ENCODE measurements at places on chromosomes 7 and 10. TPM values are rescaled to one million over a fixed set of nuclear protein-coding genes. Genes with fewer than 3 reads are reported as not detected.

DNA sequence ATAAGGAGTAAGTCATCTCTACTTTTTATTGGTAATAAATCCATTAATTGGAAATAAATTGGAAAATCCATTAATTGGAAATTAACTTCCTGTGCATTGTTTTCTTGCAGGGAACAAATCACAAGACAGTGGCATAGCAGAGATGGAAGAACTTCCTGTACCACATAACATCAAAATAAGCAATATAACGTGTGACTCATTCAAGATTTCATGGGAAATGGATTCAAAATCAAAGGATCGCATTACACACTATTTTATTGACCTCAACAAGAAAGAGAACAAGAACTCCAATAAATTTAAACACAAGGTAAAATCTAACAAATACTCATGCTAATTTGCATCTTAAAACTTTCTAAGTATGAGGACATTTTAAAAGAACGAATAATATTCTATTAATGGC lies 57.8 kb downstream of the PHYHIPL start:
- no peak for DNase-seq
- no peak overlapping the region for H3K27ac ChIP-seq
- H3K36me3 ChIP-seq: no peaks in the 10 kb centered on the region
- no peaks in the 10 kb centered on the region for H3K4me1 ChIP-seq
- no peaks in the 10 kb centered on the region for H3K27me3 ChIP-seq

- H3K4me1 ChIP-seq: peaks cover 7% of the 10 kb centered on the region
- H3K27me3 ChIP-seq: no peaks in the 10 kb centered on the region
- peak; percentile 66 for DNase-seq
- no peak overlapping the region for H3K4me3 ChIP-seq
Observed at GRCh38 chr10:29881336-29881771, 178.0 kb downstream of the JCAD start.

DNA sequence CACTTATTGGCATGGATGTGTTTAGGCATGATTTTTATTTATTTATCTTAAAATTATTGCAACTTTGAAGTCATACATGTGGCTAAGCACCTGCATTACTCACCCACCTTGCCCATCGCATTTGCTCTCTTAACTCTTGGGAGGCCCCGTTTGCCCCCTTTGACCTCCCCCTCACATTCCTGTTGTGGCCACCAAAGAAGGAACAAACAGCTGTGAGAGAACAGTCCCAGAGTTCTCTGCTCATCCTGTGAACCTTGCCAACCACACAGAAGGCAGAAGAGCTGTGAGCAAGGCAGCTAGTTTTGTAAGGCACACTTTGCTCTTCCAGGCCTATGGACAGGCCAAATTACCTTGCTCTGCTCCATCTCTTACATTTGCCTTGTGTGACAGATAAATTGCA lies 23.6 kb upstream of the FGL2 start:
- DNase-seq: no peak
- H3K36me3 ChIP-seq: no peaks in the 10 kb centered on the region
- no peaks in the 10 kb centered on the region for H3K27me3 ChIP-seq
- no peak overlapping the region for H3K4me3 ChIP-seq
- no peak overlapping the region for H3K27ac ChIP-seq
- H3K4me1 ChIP-seq: no peaks in the 10 kb centered on the region

- H3K4me3 ChIP-seq: no peak overlapping the region
- H3K36me3 ChIP-seq: no peaks in the 10 kb centered on the region
- no peaks in the 10 kb centered on the region for H3K4me1 ChIP-seq
- H3K27me3 ChIP-seq: no peaks in the 10 kb centered on the region
- H3K27ac ChIP-seq: no peak overlapping the region
- peak; percentile 16 for DNase-seq
Observed at GRCh38 chr7:49483142-49483541, 290.3 kb upstream of the VWC2 start.

DNA sequence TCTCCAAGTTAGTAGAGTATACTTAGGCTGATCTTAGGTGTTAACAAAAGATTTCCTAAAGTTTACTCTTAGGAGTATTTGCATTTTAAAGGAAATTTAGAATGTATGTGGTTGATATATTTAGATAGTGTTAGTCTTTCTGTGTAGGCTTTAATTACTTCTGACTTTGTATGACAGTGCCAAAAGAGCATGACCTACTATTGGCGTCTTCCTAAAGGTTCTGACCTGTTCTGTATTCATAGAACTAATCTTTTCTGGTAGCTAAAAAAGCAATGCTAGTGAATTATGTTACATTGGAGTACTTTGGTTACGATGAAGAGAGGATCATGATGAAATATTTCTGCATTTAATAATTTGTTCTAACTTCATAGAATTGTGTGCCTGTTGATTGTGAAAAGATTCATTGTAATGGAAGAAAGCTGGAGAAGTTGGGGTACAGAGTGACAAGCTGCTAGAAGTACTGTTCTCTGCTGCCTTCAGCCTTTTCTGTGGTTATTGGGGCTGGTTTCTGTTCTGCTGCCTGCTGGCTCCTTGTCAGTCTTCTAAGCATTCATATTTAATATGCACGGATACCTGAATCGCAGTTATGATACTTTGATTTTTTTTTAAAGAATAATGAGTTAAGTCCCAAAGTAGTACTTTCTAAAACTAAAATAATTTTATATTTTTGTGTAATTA lies 13.2 kb downstream of the WAC start:
- peaks cover 27% of the 10 kb centered on the region for H3K4me1 ChIP-seq
- peaks cover 51% of the 10 kb centered on the region for H3K36me3 ChIP-seq
- peak overlapping the region; percentile 34 for H3K27ac ChIP-seq
- H3K4me3 ChIP-seq: no peak overlapping the region
- no peak for DNase-seq

DNA sequence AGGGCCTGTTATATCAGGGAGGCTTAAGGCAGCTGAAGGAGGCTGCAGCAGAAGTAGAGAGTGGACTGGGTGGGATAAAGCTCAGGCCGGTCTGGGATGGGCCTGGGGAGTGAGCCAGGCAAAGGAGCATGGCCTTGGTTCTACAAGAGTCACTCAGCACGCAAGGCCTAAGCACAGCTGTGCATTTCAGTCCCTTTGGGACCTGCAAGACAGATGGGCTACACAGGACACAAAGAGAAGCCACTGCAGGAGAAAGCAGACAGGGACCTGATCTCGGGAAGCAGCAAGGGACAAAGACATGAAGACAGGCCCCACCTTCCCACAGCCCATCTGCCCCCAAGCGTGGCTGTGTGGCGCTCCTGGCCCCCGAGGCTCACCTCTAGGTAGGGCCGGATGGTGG lies 29.4 kb downstream of the RRP12 start:
- H3K36me3 ChIP-seq: peaks cover 18% of the 10 kb centered on the region
- no peaks in the 10 kb centered on the region for H3K27me3 ChIP-seq
- DNase-seq: no peak
- H3K27ac ChIP-seq: no peak overlapping the region
- H3K4me3 ChIP-seq: no peak overlapping the region

- peaks cover 33% of the 10 kb centered on the region for H3K4me1 ChIP-seq
- H3K4me3 ChIP-seq: no peak overlapping the region
- H3K27ac ChIP-seq: peak overlapping the region; percentile 77
- H3K27me3 ChIP-seq: no peaks in the 10 kb centered on the region
Observed at GRCh38 chr10:29648114-29648982, 13.6 kb upstream of the SVIL start.

- DNase-seq: no peak
- H3K27me3 ChIP-seq: no peaks in the 10 kb centered on the region
Observed at GRCh38 chr10:35925493-35925892, 283.4 kb upstream of the FZD8 start.

- no peaks in the 10 kb centered on the region for H3K27me3 ChIP-seq
- DNase-seq: no peak
- H3K4me1 ChIP-seq: peaks cover 39% of the 10 kb centered on the region
- no peak overlapping the region for H3K27ac ChIP-seq
- H3K4me3 ChIP-seq: no peak overlapping the region
Observed at GRCh38 chr10:78218798-78219490, 185.3 kb downstream of the RPS24 start.

DNA sequence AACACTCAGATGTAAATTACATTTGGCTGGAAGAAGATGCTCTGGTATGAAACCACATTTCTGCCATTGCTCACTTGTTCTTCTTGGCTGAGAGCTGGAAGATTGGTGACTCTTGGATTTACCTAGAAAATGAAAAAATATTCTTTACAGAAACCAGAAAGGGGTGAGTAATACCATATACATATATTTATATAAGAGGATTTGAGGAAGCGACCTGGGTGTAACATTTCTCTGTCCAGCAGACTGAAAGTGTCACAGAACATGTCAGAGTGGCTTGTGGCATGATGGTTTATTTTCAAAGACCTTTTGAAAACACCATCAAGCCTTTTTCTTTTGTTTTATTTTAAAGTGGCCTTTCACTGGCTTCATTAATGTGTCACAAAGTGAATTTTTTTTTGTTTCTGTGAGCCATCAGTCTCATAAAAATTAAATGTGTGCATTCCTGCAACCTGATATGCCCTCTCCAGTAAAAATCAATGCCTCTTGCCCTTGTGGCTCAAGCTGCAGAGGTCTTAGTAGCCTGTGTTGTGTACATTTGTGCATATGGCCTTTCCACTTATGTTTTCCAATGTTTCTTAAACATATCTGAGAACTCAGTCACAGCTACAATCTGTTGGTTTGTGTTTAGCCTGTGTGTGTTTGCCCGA lies 23.5 kb downstream of the CREB5 start:
- no peak for DNase-seq
- H3K27ac ChIP-seq: no peak overlapping the region
- no peaks in the 10 kb centered on the region for H3K36me3 ChIP-seq
- H3K27me3 ChIP-seq: no peaks in the 10 kb centered on the region

- no peaks in the 10 kb centered on the region for H3K4me1 ChIP-seq
- no peaks in the 10 kb centered on the region for H3K27me3 ChIP-seq
- H3K4me3 ChIP-seq: no peak overlapping the region
Observed at GRCh38 chr7:151446412-151446811, 6.5 kb upstream of the CRYGN start.

DNA sequence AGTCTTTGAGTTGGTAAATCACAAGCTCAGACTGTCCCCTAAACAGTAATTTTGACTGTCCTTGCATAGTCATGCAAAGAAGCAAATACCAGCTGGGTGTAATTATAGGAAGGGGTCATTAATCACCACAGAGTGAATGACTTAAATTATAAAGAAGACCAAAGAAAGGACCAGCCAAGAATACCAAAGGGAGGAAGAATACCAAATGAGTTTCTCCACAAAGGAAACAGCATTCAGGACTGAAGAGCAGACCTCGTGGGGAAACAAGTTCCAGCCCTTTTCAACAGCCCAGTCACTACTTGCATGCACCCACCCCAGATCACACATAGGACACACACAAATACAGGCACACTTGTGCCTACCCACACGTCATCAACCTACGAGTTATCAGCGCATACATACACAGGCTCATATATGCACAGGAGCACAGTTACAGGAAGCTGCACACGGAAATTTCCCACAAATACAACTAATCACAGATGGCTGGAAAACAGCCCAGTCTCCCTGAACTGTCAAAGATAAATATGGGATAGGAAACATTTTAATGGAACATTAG lies 77.6 kb downstream of the DENND2A start:
- no peak overlapping the region for H3K27ac ChIP-seq
- H3K4me3 ChIP-seq: no peak overlapping the region
- H3K36me3 ChIP-seq: peaks cover 2% of the 10 kb centered on the region
- H3K4me1 ChIP-seq: no peaks in the 10 kb centered on the region

DNA sequence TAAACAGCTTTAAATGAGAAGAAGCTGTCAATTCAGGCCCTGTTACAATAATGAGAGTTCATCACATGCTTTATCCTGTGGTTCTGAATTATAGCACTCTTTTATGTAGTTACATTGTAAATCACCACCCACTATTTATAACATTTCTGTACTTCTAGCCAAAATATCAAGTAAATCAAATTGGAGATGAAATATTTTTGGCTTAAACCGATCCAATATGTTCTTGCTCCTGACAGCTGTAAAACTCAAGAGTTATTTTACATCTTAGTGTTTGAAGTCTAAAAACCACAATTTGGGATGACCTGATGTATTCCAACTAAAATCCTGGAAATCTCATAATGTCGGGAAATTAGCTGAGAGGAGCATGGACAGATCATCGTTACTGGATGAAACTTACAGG lies 371.2 kb upstream of the LRRN3 start:
- H3K36me3 ChIP-seq: no peaks in the 10 kb centered on the region
- no peak overlapping the region for H3K4me3 ChIP-seq
- no peak overlapping the region for H3K27ac ChIP-seq

DNA sequence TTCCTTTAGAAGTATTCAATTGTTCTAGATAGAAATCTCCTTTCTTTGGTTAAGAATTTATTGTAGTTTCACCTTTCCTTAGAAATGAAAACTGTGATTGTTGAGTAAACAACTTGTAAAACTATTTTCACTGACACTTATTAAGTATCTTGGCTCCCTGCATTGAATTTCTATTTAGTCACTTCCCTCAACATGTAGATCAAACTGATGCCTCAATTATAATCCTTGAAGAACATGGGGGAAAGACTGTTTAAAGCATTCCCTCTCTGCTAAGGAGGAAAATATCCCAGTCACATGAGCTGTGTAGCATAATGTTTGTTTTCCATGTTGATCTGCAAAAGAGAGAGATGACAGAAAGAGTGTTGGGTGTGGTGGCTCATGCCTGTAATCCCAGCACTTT lies 99.7 kb downstream of the PDE1C start:
- DNase-seq: no peak
- H3K4me3 ChIP-seq: no peak overlapping the region
- H3K27me3 ChIP-seq: no peaks in the 10 kb centered on the region
- H3K36me3 ChIP-seq: no peaks in the 10 kb centered on the region

DNA sequence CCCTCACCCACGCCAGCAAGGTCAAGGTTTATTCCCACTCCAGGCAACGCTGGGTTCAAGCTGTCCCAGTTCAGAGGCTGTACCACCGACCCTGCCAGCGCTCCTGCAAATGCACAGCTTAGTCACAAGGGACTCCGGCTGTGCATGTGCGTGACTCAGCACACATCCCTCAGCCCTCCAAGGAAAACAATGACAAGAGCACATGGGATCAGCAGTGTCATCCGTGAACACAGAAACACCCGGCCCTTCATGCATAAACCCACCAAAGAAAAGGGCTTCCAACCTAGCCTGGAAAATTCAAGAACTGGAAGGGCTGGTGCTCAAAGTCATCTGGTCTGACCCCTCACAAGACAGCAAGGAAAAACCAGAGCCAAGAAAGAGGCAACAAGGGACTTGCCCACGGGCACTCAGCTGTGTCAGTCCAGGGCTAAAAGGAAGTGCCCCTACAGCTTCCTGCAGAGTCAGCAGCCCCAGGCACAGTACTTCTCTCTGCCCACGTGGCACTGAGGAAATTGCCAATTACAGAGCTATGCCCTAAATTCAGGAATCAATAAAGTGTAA lies 106.1 kb downstream of the KCNMA1 start:
- H3K4me3 ChIP-seq: no peak overlapping the region
- DNase-seq: no peak
- no peaks in the 10 kb centered on the region for H3K36me3 ChIP-seq
- no peak overlapping the region for H3K27ac ChIP-seq

GRCh38 chr7:42945821-42946626 lies 13.8 kb downstream of the MRPL32 start:
- H3K4me1 ChIP-seq: no peaks in the 10 kb centered on the region
- H3K36me3 ChIP-seq: no peaks in the 10 kb centered on the region
- H3K4me3 ChIP-seq: no peak overlapping the region
- no peaks in the 10 kb centered on the region for H3K27me3 ChIP-seq
- DNase-seq: no peak

- H3K27me3 ChIP-seq: no peaks in the 10 kb centered on the region
- DNase-seq: no peak
- no peak overlapping the region for H3K4me3 ChIP-seq
- H3K36me3 ChIP-seq: no peaks in the 10 kb centered on the region
- no peak overlapping the region for H3K27ac ChIP-seq
Observed at GRCh38 chr10:47136866-47137265, 163.1 kb upstream of the GDF10 start.

The GCK gene
- 46.4 TPM for total RNA-seq

The TOMM7 gene
- total RNA-seq: 113 TPM

The TFEC gene
- not detected for total RNA-seq

The C10orf53 gene
- 0.11 TPM for total RNA-seq

The CFTR gene
- 13.3 TPM for total RNA-seq

The MBL2 gene
- not detected for total RNA-seq

The PTF1A gene
- total RNA-seq: not detected

The RPEL1 gene
- not detected for total RNA-seq
